ENCODE measurements at places on chromosomes 7 and 10. TPM values are rescaled to one million over a fixed set of nuclear protein-coding genes. Genes with fewer than 3 reads are reported as not detected.
A peak's percentile ranks its signal among the peaks of the same experiment; 100 is the strongest.

- DNase-seq: no peak
Measured at GRCh38 chr7:108249453-108249852, 119.3 kb upstream of the LAMB4 start.

EMX2 gene
- not detected for total RNA-seq

DNA sequence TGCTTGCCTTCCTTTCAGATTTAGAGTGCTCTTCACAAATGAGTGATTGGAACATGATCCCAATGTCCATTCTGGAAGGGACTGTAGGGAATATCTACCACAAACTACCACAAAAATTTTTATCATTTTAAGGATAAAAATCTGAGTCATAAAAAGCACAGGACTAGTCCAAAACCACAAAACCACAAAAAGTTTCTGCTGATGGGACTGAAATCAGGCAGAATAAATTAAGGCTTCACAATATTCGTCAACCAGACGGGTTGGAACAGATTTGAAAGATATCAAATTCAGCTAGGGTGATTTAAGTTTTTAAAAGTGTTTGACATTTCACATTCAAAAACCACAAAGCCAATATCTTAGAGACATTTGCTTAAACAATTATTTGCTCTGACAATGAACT, 100.1 kb upstream of the PTN start:
- DNase-seq: no peak

CRYGN gene
- total RNA-seq: under 0.01 TPM

PIP gene
- total RNA-seq: not detected

CEP55 gene
- total RNA-seq: under 0.01 TPM

DNA sequence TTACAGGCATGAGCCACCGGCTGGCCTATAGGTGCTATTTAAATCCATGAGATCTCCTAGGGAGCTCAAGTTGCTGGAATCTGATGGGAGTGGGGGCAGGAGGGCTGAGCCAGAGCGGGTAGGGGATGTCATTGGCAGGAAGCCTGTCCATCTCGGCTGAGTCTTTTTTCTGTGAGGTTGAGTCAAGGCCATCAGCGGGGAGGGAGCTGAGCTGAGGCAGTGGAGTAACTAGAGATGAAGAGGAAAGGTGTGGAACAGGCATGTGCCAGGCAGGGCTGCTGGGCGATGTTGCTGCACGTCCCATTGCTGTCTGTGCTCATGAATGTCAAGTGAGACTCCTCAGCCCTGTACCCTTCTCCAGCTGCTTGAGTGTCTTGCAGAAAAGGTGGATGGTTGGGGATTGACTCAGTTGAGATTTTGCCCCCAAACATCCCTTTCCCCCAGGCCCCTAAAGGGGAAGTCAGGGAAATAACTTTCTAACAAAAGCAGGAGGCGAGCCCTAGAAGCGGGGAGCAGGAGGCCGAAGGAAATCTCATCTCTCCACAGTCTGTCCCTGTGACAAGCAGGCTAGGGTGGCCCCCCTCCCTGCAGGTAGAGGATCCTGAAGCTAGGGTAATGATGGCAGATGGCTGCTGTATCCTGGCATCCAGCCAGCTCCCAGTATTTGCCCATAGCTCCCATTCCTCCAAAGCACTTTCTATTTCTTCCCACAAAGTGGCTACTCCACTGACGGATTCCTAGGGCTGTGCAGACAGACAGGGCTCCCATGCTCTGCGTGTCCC, 5.4 kb downstream of the ATP6V1F start:
- no peak for DNase-seq

GRCh38 chr10:84818961-84819360, 490.6 kb downstream of the CCSER2 start:
- DNase-seq: no peak

- no peak for DNase-seq
Measured at GRCh38 chr10:116766241-116766827, 24.0 kb upstream of the HSPA12A start.

MLXIPL gene
- total RNA-seq: 50.3 TPM

RNF32 gene
- total RNA-seq: 0.59 TPM

FLNC gene
- total RNA-seq: 2.3 TPM

FGFBP3 gene
- 0.37 TPM for total RNA-seq

DNA sequence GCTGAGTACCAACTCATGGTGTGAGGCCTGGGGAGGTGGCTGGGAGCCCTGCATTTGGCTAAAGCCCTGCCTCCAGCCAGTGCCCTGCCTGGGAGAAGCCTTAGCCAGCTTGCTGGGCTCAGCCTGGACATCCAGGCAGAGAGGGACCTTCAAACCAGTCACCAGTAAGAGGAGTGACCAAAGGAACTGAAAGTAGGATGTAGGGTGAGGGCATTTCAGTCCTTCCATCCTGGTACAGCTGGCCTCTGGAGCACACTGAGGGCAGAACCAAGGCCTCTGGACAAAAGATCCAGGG, 124.8 kb downstream of the ADCY1 start:
- peak; percentile 10 for DNase-seq

GRCh38 chr10:22875581-22875980, 52.3 kb upstream of the ARMC3 start:
- no peak for DNase-seq

CCL24 gene
- total RNA-seq: 2.1 TPM

- DNase-seq: no peak
Measured at GRCh38 chr10:32112055-32112454, 55.8 kb upstream of the KIF5B start.

GRCh38 chr10:92024700-92025099, 101.1 kb downstream of the BTAF1 start:
- DNase-seq: no peak

SNX10 gene
- 5.9 TPM for total RNA-seq

- no peak for DNase-seq
Measured at GRCh38 chr7:129781928-129782817, 170.6 kb downstream of the UBE2H start.

DNA sequence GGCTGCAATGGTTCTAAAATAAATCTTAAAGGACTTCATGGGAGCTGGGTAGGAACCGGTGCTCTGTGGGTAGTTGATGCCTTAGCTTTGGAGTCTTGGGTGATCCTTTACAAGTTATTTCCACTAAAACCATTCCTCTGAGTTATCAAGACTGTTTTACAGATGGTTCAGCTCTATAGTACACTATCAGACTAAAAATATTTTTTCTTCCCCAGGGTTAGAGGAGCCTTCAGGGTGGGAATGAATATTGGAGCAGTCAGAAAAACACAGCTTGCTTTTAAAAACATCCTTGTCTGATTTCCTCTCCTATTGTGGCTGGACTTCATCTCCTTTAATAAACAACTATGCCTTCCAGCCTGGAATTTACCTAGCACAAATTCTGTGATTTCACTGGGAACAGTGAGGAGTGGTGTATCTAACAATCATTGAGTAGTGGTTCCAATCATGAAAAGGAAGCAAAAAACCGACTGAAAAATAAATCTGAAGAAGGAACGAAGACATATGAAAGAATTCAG, 102.6 kb upstream of the AFAP1L2 start:
- no peak for DNase-seq

GRCh38 chr10:130354976-130355795, 219.0 kb downstream of the GLRX3 start:
- DNase-seq: no peak

DNA sequence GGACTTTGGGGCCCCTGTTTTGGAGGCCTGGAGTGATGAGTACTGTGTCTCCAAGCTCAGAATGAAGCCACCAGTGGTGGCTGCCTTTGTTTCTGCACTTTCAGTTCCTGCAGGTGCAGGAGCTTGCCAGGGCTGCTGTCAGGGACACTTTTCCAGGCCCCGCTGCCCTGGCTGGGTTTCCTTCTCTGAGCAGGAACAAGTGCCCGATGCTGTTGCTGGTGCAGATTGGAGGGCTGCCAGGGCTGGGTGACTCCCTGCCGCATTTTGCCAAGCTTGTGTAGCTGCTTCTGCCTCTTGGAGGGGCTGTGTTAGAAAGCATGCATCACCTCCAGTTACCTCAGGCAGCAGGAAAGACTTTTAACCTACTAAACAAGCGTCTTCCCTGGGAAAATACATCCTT, 211.1 kb downstream of the MGMT start:
- no peak for DNase-seq
